ENCODE measurements at places on chromosomes 13 and 19.

- no peak for DNase-seq
Measured at GRCh38 chr13:113975416-113975815, 1.5 kb upstream of the C13orf46 start.

GRCh38 chr13:46683676-46684260 lies 113.2 kb downstream of the ESD start:
- DNase-seq: no peak

- no peak for DNase-seq
Measured at GRCh38 chr13:27012482-27013197, 159.0 kb downstream of the USP12 start.

GRCh38 chr19:56317749-56318148 lies 3.1 kb upstream of the ZSCAN5A start:
- DNase-seq: no peak

- no peak for DNase-seq
Measured at GRCh38 chr19:15402411-15403150, 16.2 kb downstream of the AKAP8L start.

DNA sequence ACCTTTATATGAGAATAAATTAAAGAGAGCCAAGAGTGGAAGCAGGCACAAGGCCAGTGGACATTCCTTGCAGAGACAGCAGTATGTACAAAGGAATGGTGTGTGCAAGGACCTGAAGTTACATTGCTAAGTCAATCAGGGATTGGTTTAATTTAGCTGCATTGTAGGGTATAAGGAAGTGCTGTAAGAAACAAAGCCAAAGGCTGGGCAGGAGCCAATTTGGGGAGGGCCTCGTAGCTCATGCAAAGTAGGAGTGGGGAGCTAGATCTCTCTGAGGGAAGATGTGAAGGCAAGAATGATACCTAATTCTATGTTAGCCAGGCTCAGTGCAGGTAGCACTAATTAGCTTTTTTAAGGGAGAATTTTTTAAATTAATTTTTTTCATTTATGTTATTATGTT lies 76.7 kb downstream of the SLAIN1 start:
- DNase-seq: no peak

DNA sequence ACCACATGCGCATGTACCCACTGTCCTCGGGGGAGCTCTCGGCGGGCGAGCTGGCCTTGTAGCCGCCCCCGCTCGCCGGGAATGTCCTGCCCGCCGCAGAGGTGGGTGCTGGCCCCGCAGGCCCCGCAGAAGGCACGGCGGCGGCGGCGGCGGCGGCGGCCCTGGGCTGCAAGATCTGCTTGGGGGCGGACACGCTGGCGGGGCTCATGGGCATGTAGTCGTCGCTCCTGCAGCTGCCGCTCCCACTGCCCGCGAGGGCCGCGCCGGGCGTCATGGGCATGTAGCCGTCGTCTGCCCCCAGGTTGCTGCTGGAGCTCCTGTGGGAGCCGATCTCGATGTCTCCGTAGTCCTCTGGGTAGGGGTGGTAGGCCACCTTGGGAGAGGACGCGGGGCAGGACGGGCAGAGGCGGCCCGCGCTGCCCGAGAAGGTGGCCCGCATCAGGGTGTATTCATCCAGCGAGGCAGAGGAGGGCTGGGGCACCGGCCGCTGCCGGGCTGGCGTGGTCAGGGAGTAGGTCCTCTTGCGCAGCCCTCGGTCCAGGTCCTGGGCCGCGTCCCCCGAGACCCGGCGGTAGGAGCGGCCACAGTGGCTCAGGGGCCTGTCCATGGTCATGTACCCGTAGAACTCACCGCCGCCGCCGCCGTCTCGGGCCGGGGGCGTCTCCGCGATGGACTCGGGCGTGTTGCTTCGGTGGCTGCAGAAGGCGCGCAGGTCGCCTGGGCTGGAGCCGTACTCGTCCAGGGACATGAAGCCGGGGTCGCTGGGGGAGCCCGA lies 2.4 kb downstream of the IRS2 start:
- DNase-seq: no peak

- DNase-seq: no peak
Measured at GRCh38 chr19:29603308-29603707, 2.8 kb upstream of the POP4 start.

DNA sequence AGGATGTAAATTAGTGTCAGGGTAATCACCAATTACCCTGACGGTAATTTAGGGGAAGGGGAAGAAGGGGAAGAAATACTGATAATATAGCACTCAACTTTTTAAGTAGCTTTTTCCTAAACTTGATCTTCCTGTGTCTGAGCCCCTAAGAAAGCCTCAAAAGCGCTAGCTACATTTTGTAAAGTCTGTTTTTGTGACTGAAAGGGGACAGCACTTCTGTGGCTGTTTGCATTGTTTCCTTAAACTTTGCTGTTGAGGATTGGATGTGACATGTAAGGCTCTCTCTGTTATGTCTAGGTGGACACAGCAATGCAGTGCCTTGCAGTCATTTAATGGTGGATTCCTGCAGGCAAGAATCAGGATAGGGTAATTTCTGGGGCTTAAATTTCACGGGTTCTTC lies 42.8 kb downstream of the SPATA13 start:
- no peak for DNase-seq

GRCh38 chr19:48510421-48511268 lies 990 bp downstream of the LMTK3 start:
- peak; percentile 85 for DNase-seq

- DNase-seq: no peak
Measured at GRCh38 chr19:46426035-46426505, 2.7 kb downstream of the PNMA8C start.

GRCh38 chr13:30830638-30830965 lies 75.5 kb upstream of the MEDAG start:
- DNase-seq: no peak

DNA sequence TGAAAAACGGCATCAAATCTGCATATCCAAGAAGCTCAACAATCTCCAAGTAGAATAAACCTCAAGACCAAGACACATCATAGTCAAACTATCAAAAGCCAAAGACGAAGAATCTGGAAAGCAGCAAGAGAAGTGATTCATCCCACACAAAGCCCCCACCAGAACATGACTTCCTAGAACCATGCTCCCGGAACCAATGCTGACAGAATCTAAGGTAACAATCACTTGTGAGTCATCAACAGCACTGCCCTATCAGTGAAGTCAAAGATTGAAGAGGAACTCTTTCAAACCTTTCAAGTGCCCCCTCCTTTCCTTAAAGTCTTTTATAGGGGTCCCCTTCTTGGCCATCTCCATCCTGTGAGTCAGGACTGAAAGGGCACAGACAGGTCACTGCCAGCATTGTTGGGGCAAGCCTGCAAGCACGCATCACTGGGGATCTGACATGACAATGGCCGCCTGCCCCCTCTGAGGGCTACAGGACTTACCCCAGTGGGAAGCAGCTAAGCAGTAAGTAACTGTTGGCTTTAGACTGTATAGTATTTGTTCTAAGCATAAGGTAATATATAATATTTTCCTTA lies at the start of gene CCDC70:
CCDC70 (plus strand) TSS at position 247 of the 578 bp plus-strand sequence. CDS start 3,443 bp downstream, outside the sequence.
- peak; percentile 35 for DNase-seq

DNA sequence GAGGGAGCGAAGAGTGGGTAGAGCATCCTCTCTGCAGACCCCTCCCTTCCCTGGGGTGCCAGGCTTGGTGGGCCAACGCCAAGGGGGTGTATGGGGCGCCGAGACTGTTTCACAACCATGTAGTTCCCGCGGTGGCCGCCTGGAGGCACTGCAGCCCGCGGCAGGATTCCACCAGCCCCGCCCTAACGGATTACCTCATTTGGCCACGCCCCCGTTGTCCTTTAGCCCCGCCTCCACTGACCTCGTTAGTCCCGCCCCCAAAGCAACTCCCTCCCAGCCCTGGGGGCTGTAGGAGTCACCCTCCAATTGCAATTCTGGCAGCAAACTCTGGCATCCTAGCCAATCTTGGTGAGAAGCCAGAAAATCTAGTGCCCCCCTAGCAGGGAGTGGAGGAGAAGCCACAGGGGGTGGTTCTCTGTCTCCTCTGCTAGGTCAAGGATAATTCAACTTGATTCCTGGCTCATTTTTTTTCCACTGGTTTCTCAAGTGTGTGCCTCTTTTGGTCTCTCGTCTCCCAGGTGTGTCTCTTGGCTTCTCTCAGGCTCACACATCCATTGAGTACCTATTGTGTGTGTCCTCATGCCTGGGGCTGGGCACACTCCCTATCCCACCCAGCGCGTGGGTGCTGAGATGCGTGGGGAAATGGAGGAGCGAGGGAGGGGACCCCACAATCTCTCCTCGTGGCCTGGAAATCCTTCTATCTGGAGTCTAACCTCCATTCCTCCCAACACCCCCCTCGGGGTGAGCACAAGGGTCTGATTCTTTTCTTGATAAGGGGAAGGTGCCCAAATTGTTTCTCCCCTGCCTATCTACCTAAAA lies 2.0 kb downstream of the OLFM2 start:
- DNase-seq: peak; percentile 88

GRCh38 chr19:18605196-18605545 lies 1.4 kb downstream of the CRLF1 start:
- DNase-seq: no peak

GRCh38 chr13:95267662-95268342 lies 33.4 kb downstream of the ABCC4 start:
- DNase-seq: no peak

- peak; percentile 12 for DNase-seq
Measured at GRCh38 chr19:41701401-41702075, 6.9 kb upstream of the CEACAM5 start.

DNA sequence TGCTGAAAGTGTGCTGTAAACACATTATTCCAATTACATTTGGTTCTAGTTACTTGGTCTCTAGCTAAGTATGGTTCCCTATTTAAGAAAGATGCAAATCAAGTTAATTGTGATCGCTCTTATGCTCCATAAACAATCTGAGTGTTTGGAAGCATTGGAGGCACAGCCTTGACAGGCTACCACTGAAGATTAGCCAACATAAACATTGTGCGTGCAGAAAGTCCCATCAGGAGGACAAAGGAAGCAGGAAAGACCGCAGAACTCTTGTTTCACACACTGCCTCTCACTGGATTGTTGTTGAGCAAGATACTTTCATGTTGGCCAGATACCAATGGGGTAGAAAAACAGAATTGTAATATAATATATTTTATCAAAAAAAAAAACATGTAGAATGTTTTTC lies 814.4 kb downstream of the EFNB2 start:
- no peak for DNase-seq

- no peak for DNase-seq
Measured at GRCh38 chr19:30161770-30162169, 210.4 kb upstream of the ZNF536 start.

DNA sequence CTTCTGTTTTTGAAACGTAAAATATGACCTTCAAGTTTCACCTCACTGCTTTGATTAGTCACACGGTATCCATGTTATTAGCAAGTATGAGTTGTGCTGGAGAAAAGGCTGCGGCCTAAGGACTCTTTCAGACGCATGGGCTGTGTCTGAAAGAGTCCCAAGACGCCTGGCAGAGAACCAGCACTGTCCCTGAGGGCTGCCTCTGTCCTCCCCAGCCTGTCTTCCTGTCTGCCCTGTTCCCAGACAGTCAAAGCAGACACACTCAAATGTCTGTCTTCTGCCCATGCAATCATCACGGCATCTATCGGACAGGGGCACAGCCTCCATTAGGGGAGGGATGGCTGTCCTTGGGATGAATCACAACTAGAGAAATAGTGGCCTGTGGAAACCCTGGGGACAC lies 65.5 kb downstream of the DPY19L3 start:
- DNase-seq: no peak

DNA sequence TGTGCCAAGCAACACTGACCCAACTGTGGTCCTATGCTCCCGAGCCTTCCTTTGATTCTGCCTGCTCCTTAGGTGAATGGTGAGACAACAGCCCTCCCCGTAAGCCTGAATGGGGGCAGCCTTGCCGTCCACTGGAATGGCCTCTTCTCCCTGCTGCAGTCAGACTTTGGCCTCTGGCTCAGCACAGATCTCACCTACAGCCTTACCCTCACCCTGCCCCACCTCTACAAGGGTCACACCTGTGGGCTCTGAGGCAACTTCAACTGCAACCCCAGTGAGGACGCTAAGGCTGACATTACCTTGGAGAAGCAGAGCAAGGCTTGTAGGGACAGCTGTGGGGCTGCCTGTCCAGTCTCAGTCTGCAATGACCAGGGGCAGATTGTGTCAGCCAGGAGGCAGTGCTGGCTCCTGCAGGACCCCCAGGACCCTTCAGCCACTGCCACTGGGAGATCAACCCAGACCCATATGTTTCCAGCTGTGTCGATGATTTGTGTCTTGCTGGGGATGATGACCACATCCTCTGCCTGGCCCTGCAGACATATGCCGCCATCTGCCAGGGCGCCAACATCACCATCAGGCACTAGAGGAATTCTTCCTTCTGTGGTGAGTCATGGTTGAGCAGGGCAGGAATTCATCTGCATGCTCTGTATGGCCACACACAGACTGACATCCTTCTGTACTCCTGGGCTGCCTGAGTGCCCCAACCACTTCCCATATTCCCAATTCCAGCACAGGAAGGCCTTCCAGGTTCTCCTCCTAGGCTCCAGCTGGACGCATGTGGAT lies 27.3 kb upstream of the FXYD3 start:
- no peak for DNase-seq

DNA sequence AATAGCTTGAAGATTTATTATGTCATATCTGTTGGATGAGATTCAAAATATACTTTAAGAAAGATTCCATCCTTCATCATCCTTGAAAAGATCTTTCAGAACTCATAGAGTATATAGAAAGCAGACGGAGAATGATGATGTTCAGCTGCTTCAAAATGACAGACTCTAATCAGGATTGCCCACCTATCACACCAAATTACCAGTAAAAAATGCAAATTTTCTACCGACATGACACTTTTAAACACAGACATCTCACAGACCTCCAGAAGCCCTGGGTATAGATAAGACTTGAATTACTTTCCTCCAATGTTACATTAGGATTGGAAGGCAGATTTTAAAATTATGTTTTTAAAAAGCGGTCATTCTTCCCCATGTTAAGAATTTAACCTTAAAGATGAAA lies 235.5 kb downstream of the GPC6 start:
- DNase-seq: no peak

DNA sequence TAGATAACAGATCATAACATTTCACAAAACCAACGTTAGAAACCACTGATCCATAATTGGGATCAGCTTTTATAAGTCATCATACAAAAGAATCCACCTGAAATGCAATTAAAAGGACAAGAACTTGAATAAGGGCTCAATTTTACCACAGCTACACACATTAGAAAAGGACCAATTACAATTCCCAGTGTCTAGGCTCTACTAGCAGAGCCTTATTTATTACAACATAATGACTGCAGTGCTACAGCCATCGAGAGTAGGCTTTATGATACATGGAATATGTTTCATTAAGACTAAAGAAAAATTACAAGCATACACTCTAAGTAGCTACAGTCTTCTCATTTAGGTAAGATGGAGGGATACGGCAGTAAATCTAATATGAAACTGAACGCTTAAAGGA lies 2.9 kb downstream of the RBM26 start:
- no peak for DNase-seq

DNA sequence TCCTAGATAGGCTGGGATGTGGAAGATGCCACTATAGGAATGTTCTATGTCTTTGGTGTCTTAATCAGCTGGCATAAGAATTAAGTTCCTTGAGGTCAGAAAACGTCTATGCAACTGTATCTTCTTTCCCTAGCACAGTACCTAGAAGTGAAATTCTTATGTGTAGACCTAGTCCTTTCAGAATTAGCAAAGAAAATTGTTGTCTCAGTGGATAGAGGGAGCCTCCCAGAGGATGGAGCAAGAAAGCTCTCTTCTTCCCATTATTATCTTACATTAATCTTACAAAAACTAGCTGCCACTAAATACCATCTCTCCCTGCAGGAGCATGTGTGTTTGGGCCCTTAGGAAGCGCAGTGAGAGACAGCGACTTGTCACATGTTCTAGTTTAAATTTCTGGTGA lies 11.6 kb downstream of the CLDN10 start:
- DNase-seq: no peak
